Stimulated activated CD8-positive, alpha-beta memory T cell treated with anti-CD3 and anti-CD28 coated beads, Interleukin-7, amount 100 ng/mL, for 24 hours (primary cell): ENCODE measurements at places on chromosomes 7 and 10.
A peak's percentile ranks its signal among the peaks of the same experiment; 100 is the strongest.

- no peak for DNase-seq
Measured at GRCh38 chr10:117398029-117398428, 22.8 kb upstream of the PDZD8 start.

DNA sequence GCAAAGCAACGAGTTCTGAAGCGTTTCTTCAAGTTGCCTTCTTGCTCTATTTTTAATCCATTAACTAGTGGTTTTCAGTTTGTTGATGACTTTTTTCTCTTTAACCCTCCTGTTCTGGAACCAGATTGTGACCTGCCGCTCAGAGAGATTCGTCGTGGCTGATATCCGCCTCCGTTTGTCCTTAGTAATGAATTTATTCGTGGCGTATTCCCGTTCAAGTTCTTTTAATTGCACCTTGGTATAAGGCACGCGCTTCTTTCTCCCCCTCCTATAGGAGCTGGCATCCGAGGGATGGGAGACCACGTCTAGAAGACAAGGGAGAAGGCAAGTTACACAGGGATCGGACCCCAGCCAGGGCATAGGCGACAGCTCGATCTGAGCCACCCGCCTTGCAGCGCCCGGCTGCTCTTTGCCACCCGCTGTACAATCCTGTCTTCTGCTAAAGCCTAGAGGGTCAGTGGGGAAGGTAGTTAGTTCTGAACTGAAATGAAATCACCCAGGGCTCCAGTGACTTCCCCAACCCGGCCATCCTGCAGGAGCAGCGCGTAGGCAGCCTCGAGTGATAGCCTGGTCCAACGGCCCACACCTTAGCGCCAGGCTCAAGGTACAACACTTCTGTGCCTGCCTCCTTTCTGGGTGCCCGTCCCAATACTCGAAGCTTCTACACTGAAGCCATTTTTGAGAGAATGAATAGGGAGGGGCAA is 1.6 kb downstream of the HOXA13 start:
- DNase-seq = no peak

GRCh38 chr10:57222603-57223002 is 861.5 kb upstream of the ZWINT start:
- DNase-seq = no peak

- DNase-seq = no peak
Measured at GRCh38 chr7:39528849-39529248, 37.4 kb upstream of the YAE1 start.

- no peak for DNase-seq
Measured at GRCh38 chr10:31358688-31359330, 39.8 kb downstream of the ZEB1 start.

GRCh38 chr10:35640951-35641675 is 983 bp downstream of the FZD8 start:
- no peak for DNase-seq

DNA sequence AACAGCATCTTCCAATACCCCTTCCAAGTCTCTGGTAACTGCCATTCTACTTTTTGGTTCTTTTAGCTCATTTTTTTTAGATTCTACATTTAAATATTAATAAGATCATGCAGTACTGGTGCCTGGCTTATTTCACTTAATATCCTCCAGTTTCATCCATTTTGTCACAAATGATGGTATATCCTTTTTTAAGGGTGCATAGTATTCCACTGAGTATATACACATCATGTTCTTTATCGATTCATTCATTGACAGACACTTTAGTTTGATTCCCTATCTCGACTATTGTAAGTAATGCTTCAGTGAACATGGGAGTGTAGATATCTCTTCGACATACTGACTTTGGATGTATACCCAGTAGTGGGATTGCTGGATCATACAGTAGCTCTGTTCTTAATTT is 89.7 kb downstream of the CCDC3 start:
- no peak for DNase-seq

GRCh38 chr7:44978511-44979366 is at the start of gene MYO1G:
MYO1G (minus strand) TSS chr7:44979015; CDS start chr7:44978961, 54 bp downstream.
- DNase-seq = peak; percentile 73

- DNase-seq = no peak
Measured at GRCh38 chr10:128528167-128528566, 401.9 kb upstream of the MKI67 start.

DNA sequence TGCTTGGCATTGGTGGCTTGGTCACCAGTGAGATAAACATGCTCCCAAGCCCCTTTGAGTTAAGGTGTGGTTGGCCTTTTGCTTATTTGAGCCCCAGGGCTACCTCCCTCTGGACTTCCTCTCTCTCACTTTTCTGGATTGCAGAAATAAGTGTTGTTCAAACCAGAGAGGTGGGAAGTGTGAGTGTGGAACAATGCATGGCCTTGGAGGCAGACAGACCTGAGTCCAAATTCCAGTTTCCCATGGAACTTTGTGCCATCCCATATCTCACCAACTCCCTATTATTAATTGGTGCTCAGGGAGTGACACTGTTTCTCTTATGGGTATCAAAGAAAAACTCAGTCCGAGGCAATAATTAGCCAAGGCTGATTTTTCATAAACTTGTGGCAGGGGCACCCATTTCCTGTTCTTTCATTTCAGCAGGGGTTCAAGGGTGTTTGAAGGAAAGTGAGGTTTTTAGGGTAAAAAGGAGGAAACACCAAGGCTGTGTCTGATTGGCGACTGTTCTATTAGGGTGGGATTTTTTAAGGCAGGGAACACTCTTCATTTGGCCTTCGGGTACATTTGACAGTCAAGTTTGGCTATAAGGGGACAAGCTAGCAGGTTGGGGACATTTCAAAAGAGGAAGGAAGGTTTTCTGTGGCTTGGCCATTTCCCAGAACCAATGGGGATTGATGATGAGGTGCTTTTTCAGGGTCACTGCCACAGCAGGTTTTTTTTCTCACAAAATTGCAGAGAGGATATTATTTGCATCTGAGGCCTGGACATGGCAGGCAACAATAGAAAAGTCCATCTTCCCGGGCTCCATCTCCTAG is 148.8 kb upstream of the NPY start:
- no peak for DNase-seq

GRCh38 chr10:70558871-70559810 is 43.4 kb downstream of the PRF1 start:
- peak; percentile 63 for DNase-seq

- DNase-seq = no peak
Measured at GRCh38 chr10:120688928-120689327, 162.2 kb upstream of the WDR11 start.

GRCh38 chr7:89563597-89563996 is 590.7 kb upstream of the STEAP1 start:
- no peak for DNase-seq

DNA sequence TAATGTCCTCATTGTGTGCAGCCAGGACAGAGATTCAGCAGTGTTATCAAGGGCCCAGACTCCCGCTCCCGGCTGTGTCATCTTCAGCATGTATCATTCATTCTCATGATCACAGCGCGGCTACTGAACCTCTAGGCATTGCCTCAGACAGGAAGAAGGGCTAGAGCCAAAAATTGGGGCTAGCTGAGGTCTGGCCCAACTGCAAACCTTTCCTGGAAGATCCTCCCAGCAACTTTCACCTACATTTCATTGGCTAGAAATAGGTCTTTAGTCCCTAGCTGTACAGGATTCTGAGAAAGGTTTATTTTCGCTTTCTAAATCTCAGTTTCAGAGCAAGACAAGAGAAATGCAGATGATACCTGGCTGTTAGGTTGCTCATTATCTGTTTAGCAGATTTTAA is 81.9 kb downstream of the CREM start:
- no peak for DNase-seq

- DNase-seq = no peak
Measured at GRCh38 chr10:15344876-15345285, 26.2 kb downstream of the FAM171A1 start.

- no peak for DNase-seq
Measured at GRCh38 chr7:51031216-51031615, 248.5 kb upstream of the GRB10 start.

DNA sequence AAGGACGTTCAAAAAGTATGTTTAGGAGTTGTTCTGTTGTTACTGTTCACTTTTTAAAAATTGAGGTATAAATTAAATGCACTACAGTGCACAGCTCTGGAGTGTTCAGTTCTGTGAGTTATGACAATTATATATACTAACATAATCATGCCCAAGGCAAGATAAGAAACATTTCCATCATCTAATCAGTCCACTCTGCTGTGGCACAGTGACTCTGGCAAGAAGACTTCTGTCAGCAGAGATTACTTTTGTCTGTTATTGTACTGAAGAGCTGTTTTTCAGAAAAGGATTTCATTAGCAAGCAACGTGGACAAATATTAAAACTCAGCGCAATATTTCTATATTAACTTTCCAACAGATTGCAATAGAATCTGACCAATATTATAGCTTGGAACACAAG is 32.0 kb downstream of the ICA1 start:
- no peak for DNase-seq

GRCh38 chr10:64014281-64014680 is 493.1 kb downstream of the REEP3 start:
- DNase-seq = no peak

DNA sequence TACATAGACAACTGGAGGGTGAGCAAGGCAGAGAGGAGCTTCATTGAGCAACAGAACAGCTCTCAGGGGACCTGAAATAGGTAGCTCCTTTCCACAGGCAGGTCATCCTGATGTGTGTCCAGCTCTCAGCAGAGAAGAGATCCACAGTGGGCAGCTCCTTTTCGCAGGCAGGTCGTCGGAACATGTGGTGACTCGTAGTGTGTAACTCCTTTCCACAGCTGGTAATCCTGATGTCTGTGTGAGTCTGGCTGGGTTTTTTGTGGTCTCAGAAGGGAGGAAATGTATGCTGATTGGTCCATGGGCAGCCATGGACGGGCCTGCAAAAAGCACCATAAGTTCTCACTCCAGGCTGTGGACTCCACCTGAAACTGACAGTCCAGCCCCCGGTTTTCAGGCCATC is 24.4 kb upstream of the TES start:
- no peak for DNase-seq

- DNase-seq = no peak
Measured at GRCh38 chr7:70113536-70113935, 515.3 kb downstream of the AUTS2 start.

DNA sequence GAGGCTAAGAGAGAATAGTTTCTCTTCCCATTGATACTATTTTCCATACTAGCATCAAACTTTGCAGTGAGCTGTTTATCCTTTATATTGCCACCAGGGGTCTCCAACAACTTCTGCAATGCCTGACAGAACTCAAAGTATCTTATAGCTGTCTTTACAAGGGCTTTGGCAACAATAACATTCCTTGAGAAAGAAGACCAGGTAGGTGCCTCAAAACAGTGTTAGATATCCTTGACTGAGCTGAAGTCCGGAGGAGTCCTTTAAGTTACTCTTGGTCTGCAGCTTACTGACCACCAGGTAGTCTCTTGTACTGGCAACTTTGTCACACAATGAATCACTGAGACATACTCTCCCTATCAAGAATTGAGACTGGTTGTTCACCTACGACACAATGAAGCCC is 30.0 kb upstream of the TES start:
- DNase-seq = no peak

- no peak for DNase-seq
Measured at GRCh38 chr10:48626986-48627731, 22.3 kb upstream of the ARHGAP22 start.

GRCh38 chr7:85424298-85424697 is 237.4 kb upstream of the SEMA3D start:
- DNase-seq = no peak

GRCh38 chr10:61071580-61071979 is 127.6 kb upstream of the RHOBTB1 start:
- DNase-seq = no peak

GRCh38 chr7:13850185-13850752 is 139.2 kb downstream of the ETV1 start:
- DNase-seq = peak; percentile 8

DNA sequence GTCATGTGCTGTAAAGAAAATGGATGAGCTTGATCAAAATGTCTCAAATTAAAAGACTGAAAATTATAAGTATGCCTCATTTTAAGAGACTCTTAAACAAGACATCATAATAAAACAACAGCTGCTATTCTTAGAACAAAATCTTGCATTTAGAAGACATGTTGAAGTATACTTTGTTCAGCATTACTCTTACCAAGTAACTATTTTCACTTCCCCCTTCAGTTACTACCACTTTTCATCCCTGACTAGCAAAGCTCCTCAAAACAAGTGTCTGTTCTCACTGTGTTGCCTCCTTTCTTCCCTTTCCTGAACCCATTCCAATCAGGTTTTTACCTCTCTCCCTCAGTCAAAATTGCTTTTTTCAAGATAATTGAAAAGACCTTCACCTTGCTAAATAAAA is 31.6 kb downstream of the ELAPOR2 start:
- DNase-seq = no peak

- DNase-seq = peak; percentile 18
Measured at GRCh38 chr7:150909200-150909995, 57.1 kb downstream of the AOC1 start.

- DNase-seq = no peak
Measured at GRCh38 chr7:27802999-27803398, 63.0 kb downstream of the TAX1BP1 start.

GRCh38 chr7:21944616-21945453 is 864 bp downstream of the CDCA7L start:
- no peak for DNase-seq

GRCh38 chr7:106639476-106640334 is 21.3 kb downstream of the CCDC71L start:
- no peak for DNase-seq

GRCh38 chr7:116021237-116021636 is 9.3 kb downstream of the TFEC start:
- DNase-seq = no peak

GRCh38 chr7:8115547-8116402 is 146.2 kb downstream of the ICA1 start:
- DNase-seq = no peak

GRCh38 chr10:69684981-69685353 is 54.9 kb downstream of the FAM241B start:
- no peak for DNase-seq

DNA sequence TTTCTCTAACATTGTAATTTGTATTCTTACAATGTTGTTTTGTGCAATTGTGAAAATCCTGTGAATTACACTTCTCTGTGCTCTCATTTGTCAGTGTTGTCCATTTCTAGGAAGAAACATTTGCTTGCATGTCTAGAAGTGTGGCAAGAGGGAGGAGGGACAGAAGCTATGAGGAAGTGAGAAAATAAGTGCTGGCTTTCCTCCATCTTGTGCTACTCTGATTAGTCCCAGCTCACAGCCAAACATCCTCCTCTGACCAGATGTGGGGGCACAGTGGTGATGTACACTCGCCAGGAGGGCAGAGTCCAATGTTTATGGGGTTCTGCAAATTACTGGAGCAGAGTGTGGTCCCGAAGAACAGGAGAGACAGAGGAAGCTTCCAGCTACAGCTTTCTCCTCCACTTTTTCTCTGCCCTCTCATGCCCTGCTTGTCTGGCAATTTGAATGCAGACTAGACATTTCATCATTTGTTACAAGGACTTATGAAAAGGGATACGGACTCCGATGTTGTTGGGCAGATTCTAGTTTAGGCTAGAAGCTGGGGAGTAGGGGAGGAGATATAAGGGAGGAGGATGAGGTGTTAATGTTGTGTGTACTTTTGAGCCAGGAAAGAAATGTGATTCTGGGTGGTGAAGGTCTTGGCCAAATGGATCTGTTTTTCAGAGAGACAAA is 131.0 kb upstream of the C1GALT1 start:
- DNase-seq = no peak

GRCh38 chr10:44340557-44340956 is 44.3 kb downstream of the CXCL12 start:
- DNase-seq = no peak
